ENCODE measurements at places on chromosomes 13 and 19. TPM values are rescaled to one million over a fixed set of nuclear protein-coding genes. Genes with fewer than 3 reads are reported as not detected.

The NKPD1 gene
- total RNA-seq: not detected

The FPR3 gene
- total RNA-seq: not detected

The ZNF730 gene
- under 0.01 TPM for total RNA-seq

The DCLK1 gene
- 1.2 TPM for total RNA-seq

The KL gene
- total RNA-seq: 0.29 TPM

The MAP4K1 gene
- not detected for total RNA-seq

The NLRP11 gene
- total RNA-seq: not detected

The RASL11A gene
- total RNA-seq: 66.6 TPM

The ZNF439 gene
- total RNA-seq: 1.4 TPM

The IL17D gene
- 0.35 TPM for total RNA-seq

The PDX1 gene
- not detected for total RNA-seq

The GYS1 gene
- total RNA-seq: 38.1 TPM

The SYDE1 gene
- 66.3 TPM for total RNA-seq

The CALR3 gene
- not detected for total RNA-seq

The ZNF491 gene
- not detected for total RNA-seq

The NOTCH3 gene
- 12.2 TPM for total RNA-seq

The ZNF791 gene
- total RNA-seq: 9.7 TPM

The IER2 gene
- total RNA-seq: 45.5 TPM

The KANK3 gene
- 3.7 TPM for total RNA-seq

The SMIM24 gene
- not detected for total RNA-seq

The GARIN5A gene
- not detected for total RNA-seq

The PNMA8C gene
- not detected for total RNA-seq

The CCNA1 gene
- total RNA-seq: 2.1 TPM

The FGF14 gene
- total RNA-seq: 1.9 TPM

The ZNF808 gene
- 2.3 TPM for total RNA-seq

The SMAD9 gene
- total RNA-seq: 4.6 TPM

The KLHL1 gene
- not detected for total RNA-seq

The INAFM1 gene
- total RNA-seq: 7.8 TPM

The CNFN gene
- total RNA-seq: not detected

The OR7A5 gene
- total RNA-seq: not detected

The GRIN2D gene
- not detected for total RNA-seq

The PEAK3 gene
- total RNA-seq: not detected

The PLEKHA4 gene
- 32.3 TPM for total RNA-seq

The CGB1 gene
- not detected for total RNA-seq

The PTGER1 gene
- 0.86 TPM for total RNA-seq

The PSG6 gene
- total RNA-seq: not detected

The KLK3 gene
- not detected for total RNA-seq

The UPK1A gene
- total RNA-seq: not detected

The GPR183 gene
- 0.18 TPM for total RNA-seq

The FKRP gene
- 21.6 TPM for total RNA-seq

All from myometrial cell (primary cell).